ENCODE measurements at places on chromosomes 3 and 15. TPM values are rescaled to one million over a fixed set of nuclear protein-coding genes. Genes with fewer than 3 reads are reported as not detected.

DNA sequence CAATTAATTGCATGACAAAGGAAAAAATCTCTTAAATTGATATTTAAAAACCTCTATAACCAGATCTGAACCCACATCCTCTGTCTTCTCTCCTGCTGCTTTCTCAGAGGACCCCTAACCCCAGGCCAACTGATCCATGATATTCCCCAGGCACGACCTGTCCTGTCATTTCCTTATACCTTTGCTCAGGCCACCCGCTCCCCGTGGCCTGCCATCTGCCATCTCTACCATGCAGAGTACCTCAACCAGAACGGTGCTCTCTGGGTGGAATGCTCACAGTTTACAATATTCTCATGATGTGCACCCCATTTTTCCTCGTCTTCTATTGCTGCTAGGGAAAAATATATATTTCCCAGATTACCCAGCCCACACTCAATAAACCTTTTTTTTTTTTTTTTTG lies 57.7 kb downstream of the ARHGEF3 start:
- no peak for DNase-seq

- DNase-seq: peak; percentile 70
Measured at GRCh38 chr3:156483961-156484787, 70.7 kb downstream of the SSR3 start.

Gene LTK
- not detected for total RNA-seq

DNA sequence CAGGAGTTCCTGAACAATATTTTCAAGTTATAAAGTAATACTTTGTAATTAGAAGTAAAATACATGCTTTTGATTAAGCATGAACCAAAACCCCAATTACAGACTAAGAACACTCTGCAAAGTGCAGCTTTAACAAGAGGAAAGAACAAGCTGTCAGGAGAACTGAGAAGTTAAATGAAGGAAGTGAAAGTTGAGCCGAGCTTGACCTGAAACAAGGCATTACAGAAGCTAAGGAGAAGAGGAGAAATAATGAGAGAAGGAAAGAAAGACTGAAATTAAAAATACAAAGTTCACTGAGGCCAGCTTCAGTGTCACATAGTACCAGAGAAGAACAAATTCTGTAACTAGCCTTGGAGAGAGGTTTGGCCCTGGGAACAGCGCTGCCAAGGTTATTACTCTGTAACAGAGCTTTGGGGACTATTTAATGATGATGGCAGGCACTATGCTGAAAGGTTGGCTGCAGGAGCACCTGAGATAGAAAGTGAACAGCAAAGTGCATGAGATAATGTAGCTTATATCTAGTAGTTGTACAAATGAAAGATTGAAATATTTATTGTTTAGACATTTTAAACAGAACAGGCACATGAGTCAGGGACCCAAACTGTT lies 241.9 kb upstream of the PEX5L start:
- DNase-seq: no peak

- no peak for DNase-seq
Measured at GRCh38 chr3:85933326-85933725, 974.5 kb downstream of the CADM2 start.

Gene MINAR1
- 0.21 TPM for total RNA-seq

Gene SPSB4
- not detected for total RNA-seq

DNA sequence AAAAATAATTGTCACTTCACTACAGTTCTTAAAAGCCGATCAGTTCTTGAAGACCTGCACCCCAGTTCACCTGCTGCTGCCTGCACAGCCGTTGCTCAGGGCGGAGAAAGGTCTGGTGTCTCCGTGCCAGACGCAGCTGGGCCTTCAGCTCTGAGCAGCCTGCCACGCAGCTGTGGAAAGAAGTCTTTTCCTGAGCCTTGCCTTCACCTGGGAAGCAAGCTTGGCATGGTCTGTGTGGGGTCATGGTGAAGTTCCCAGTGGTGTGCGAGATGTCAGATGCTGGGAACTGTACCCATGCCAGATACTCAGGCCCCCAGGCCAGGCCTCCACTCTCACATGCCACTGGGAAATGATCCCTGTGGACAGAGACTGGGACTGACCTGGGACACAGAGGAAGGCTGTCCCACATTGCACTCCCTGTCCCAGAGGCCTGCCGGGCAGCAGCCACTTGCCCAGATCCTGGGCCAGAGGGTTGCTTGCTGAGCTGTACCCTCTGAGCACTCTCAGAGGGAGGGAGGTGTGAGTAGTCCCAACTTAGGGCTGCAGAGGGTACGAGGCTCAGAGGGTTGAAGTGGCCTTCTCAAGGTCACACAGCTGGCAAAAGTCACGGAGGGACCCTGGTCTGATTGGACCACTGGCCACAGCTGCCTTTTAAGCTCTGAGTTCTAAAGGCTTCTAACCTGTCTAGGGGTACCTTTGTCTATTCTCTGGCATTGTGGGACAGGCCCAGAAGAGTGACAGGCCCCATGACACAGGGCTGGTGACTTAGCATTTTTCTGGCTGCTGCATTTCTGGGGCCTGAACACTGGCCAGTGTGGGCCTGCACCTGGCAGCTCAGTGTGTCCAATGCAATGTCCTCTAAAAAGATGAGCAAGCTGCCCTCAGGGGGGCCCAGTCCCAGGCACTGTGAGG lies 55.4 kb downstream of the KLF13 start:
- DNase-seq: no peak

GRCh38 chr15:34284937-34285336 lies 52.6 kb downstream of the SLC12A6 start:
- DNase-seq: no peak

Gene ANKRD34C
- not detected for total RNA-seq

DNA sequence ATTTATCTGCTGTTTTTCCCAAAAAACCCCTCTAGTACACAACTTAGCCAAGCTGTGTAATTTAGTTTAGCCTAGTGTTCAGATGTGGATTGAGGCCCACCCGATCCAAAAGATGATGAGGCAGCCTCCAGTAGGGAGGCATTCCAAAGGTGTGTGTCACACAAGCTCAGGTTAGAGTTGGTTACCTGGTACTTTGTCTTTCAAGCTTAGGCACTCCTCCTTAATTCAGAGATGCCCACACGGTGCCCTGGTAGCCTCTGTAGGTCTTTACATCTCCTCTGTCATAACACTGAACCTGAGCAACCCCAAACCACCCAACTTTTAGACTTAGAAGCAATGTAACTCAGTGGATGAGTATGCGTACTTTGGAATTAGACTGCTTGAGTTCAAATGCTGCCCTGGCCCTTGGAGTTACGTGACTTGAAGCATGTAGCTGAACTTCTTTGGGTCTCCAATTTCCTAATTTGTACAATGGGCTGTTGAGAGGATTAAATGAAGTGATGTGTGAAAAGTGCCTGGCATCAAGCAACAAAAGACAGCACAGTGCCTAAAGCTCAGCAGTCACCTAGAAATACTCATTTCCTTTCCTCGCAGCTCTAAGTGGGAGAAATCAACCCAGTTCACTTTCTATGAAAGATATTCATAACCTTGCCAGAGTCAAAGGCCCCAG lies 284.6 kb upstream of the RARB start:
- DNase-seq: no peak

DNA sequence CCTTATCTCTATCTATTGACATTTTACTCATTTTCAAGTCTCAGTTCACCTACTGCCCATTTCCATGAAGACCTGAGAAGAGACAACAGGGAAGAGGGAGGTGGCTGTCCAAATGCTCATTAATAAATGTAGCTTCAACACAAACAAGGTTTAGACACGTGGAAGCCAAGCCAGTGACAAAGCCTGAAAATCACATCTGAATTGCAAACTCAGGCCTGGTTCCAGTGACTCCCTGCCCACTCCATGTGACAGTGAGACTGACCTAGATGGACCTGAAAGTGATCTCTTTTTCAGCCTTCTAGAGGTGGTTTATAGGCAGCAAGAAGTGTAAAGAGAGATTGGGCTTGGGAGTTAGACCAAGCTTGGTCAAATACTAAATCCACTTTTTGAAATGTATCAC lies 126.6 kb upstream of the BCL6 start:
- no peak for DNase-seq
